Vein endothelial cell (primary cell): ENCODE measurements at places on chromosomes 2 and 18. TPM values are rescaled to one million over a fixed set of nuclear protein-coding genes. Genes with fewer than 3 reads are reported as not detected.

The RUFY4 gene
- 0.29 TPM in 1 of 2 replicates, not detected in the other for total RNA-seq

The ERICH2 gene
- total RNA-seq: not detected in 2 replicates

The DPP4 gene
- total RNA-seq: 10.3 and 16.0 TPM in 2 replicates

The TMEM200C gene
- total RNA-seq: not detected in 2 replicates

The DSC2 gene
- not detected in 2 replicates for total RNA-seq

The KATNAL2 gene
- total RNA-seq: 0.86 and 0.98 TPM in 2 replicates
